ENCODE measurements at places on chromosomes 4 and X. TPM values are rescaled to one million over a fixed set of nuclear protein-coding genes. Genes with fewer than 3 reads are reported as not detected.

Gene MAD2L1
- total RNA-seq: 53.8 TPM

Gene UTP3
- total RNA-seq: 27.4 TPM

Gene PLK4
- total RNA-seq: 33.5 TPM

Gene ZNF141
- total RNA-seq: 11.6 TPM

Gene TBX22
- not detected for total RNA-seq

Gene GAGE1
- total RNA-seq: not detected

Gene SHISA3
- total RNA-seq: 17.2 TPM

Gene FAT4
- total RNA-seq: 46.8 TPM

Gene TRO
- 7.2 TPM for total RNA-seq

Gene CCSER1
- 3.0 TPM for total RNA-seq

Gene MAGEA8
- not detected for total RNA-seq

Gene CSAG1
- not detected for total RNA-seq

Gene ERAS
- not detected for total RNA-seq

Gene PLXNA3
- total RNA-seq: 10.9 TPM

Gene NLGN4X
- total RNA-seq: not detected

Gene ZMAT1
- 1.2 TPM for total RNA-seq

Gene PALLD
- total RNA-seq: 1.5 TPM

Gene GIMD1
- not detected for total RNA-seq

Gene PTTG2
- not detected for total RNA-seq

Gene STAG2
- 112 TPM for total RNA-seq

Gene FGG
- not detected for total RNA-seq

Gene SORCS2
- total RNA-seq: not detected

Gene TSC22D3
- 25.9 TPM for total RNA-seq

Gene COX7B2
- not detected for total RNA-seq

Gene PPEF2
- not detected for total RNA-seq

Gene HSPA4L
- 23.8 TPM for total RNA-seq

Gene ARX
- not detected for total RNA-seq

Gene NRK
- total RNA-seq: 2.5 TPM

Gene XKRX
- 0.13 TPM for total RNA-seq

Gene SLC9A7
- total RNA-seq: 35.6 TPM

Gene HAUS7
- 25.3 TPM for total RNA-seq

Gene NWD2
- not detected for total RNA-seq

Gene FAM9C
- not detected for total RNA-seq

Gene GABRE
- 3.7 TPM for total RNA-seq

Gene MANBA
- 13.7 TPM for total RNA-seq

Gene P2RY4
- total RNA-seq: not detected

Gene EPHA5
- total RNA-seq: not detected

All from pulmonary artery endothelial cell (primary cell).